Esophagus muscularis mucosa (tissue), 4 donors: ENCODE measurements at places on chromosomes 6 and 20. TPM values are rescaled to one million over a fixed set of nuclear protein-coding genes. Genes with fewer than 3 reads are reported as not detected.

DNA sequence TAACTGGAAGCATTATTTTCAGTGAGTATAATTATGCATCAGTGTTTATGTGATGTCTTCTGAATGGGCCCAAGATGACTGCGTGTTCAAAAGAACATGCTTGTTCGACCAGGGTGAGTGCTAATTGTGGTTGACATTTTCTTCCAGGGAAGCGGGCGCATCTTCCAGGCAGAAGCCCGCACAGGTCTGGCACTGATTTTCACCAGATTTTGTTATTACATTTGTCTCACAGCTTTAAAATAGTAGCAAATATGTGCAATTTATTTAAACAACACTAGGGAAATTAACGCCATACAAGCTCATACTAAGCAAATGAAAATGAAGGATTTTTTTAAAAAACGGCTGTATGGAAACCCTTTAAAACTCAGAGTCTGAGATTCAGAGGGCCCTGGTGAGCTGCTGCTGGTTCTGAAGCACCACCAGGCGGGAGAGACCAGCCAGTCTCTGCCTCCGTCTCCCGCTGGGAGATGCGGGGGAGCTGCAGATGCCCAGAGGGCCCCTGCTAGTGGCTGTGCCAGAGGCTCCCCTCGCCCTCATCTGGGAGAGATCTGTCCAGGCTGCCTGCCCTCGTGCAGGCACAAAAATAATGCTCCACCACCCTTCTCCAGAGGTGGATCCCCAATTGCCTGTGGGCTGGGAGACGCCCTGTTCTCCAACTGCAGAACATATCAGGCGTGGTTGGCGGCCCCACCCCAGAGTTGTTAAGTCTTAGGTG, 297.0 kb downstream of the TAF4 start:
- no peaks in the 10 kb centered on the region for H3K36me3 ChIP-seq
- no peak for DNase-seq
- H3K4me1 ChIP-seq = no peaks in the 10 kb centered on the region
- H3K27ac ChIP-seq = no peak overlapping the region

Gene SH3BGRL2
- 32.8 TPM for total RNA-seq

DNA sequence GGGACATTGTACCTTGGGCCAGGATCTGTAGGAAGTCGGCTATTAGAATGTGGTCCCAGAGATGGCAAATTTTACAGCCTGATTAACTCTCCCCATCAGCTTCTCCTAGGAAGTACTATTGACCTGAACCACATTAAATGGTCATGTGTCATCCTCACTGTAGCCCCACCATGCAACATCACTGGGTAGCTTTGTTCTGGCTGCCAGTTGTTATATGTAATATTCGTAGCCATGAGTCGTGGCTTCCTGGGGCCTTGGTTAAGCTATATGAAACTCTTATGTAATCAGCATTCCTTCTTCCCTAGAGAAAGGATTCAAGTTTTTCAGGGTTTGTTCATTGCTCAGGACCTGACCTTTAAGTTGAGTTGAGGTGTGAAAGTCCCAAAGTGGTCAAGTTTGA, 125.7 kb downstream of the ANKS1A start:
- peak overlapping the region; percentile 96 for H3K27ac ChIP-seq
- no peak for DNase-seq
- no peaks in the 10 kb centered on the region for H3K36me3 ChIP-seq
- peaks cover 56% of the 10 kb centered on the region for H3K4me1 ChIP-seq

DNA sequence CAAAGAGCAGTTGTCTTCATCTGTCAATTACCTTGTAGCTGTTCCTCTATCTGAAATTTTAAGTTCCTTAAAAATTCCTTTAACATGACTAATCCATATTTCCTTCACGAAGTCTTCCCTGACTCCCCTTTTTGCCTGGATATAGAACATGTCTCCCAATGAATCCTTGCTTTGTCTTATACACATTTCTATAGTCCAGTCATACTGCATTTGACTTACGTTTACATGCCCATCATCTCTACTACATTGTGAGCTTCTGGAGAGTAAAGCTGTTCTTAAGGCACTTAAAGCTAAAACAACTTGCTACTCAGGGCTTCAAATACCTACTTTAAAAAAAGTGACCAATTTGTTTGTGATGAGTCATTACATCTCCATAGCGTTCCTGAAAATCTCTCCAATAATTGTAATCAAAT, 4.9 kb downstream of the REV3L start:
- H3K27ac ChIP-seq = peak overlapping the region; percentile 42
- no peak for DNase-seq
- H3K4me1 ChIP-seq = peaks cover 75% of the 10 kb centered on the region
- H3K27me3 ChIP-seq = no peaks in the 10 kb centered on the region
- H3K36me3 ChIP-seq = no peaks in the 10 kb centered on the region
